ENCODE measurements at places on chromosomes 1 and 21.

DNA sequence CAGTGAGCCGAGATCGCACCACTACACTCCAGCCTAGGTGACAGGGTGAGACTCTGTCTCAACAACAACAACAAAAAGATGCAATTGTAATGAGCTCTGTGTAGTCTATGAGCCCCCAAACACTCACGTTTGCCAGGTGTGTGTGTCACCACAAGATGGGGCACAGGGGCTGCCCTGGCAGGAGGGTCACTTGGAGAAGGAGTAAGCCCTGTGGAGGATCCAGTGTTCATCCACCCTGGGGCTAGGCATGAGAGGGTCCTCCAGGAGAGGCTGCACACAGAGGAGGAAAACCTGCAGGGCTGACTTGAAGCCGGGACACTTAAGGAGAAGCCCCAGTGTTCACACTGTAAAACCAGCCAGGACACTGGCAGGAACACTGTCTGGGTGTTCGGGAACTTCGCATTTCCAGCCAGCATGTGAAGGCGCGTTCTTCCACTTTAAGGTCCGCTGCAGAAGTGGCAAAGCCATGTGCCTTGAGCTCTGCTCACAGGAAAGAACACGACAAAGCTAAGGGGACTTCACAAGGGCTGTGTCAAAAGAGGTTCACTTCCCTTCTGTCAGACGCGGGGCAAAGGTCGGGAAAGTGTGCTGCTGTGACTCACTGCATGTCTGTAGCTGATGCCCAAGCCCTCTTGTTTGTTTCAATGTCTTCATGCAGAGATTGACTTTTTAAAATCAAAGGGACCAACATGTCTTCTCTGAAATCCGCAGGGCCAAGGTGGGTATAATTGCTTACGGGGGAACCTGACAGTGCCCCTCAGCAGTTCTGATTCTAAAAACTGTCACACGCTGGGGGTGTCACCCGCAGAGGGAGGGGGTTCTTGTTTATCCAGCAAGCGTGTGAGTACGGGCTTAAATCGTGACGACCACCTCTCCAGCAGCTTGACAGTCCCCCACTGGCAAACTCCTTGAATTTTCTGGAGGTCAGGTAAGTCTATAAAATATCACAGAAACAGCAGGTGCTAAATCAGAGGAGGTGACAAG lies 102.8 kb downstream of the RIPK4 start:
- DNase-seq: no peak

DNA sequence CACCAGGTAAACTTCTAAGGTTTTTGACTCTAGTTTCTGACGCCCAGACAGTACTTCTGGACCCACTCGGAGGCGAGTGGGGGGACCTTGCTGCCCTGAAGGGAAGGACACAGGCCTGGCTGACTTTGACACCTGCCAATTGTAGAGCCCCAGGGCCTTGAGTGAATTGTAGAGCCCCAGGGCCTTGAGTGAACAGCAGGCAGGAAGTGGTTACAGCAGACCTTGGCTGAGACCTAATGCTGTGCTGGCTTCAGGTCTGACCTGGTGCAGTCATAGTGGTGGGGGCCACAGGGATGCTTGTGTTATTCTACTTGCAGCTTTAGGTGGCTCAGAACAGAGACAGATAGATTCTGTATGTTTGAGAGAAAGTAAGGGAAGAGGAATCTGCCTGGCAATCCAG lies 344.3 kb downstream of the DUSP10 start:
- no peak for DNase-seq

- DNase-seq: no peak
Observed at GRCh38 chr1:228360533-228361313, 45.9 kb downstream of the TRIM11 start.

- DNase-seq: peak; percentile 54
Observed at GRCh38 chr21:42107881-42108553, 36.9 kb downstream of the UMODL1 start.

DNA sequence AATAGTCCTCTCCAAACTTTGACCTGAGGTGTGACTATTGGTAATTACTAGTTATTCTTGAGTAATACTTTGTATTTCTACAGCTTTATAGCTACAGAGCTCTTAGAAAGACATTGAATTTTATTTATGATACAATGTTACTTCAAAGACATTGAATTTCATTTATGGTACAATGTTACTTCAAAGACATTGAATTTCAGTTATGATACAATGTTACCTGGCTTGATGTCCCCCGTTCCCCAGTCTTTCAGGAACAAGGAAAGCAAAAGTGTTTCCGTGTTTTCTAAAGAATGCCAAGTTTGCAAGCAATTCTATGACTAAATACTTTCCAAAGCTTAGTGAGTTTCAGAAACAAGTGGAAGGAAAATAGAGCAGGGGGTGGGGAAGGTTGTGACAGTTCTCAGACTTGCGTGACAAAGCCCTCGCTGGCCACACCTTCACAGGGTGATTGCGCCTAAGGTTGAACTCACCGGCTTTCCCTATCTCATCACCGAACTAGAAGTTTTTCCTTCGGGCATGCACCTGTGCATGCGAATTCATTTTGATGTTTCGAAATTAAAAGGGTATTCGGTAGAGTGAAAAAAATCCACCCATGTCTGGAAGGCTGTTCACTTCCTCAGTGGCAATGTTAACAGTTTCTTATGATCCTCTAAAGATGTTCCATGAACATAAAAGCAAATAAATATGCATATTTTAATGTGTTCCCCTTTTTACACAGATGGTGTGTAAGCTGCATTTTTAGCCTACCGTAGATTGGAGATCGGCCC lies 909 bp upstream of the PAXBP1 start:
- no peak for DNase-seq

DNA sequence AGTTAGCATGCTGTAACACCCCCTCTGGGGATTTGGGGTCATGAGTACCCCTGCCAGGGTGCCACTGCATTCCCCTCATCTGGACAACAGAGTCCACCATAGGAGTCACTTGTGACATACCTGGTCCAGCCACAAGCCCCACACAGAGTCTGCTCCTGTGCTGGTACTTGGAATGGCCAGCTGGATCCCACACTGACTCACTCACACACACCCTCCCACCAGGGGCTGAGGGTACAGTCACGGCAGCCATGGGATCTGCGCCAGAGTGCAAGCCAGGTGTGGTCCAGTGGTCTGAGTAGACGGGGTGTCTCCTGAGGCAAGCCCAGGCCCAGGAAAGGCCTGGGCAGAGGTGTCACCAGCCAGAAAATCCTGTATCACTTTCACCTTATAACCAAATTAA lies 67.7 kb downstream of the MRPL39 start:
- DNase-seq: no peak

- DNase-seq: peak; percentile 25
Observed at GRCh38 chr1:1116701-1117468, 996 bp upstream of the C1orf159 start.

DNA sequence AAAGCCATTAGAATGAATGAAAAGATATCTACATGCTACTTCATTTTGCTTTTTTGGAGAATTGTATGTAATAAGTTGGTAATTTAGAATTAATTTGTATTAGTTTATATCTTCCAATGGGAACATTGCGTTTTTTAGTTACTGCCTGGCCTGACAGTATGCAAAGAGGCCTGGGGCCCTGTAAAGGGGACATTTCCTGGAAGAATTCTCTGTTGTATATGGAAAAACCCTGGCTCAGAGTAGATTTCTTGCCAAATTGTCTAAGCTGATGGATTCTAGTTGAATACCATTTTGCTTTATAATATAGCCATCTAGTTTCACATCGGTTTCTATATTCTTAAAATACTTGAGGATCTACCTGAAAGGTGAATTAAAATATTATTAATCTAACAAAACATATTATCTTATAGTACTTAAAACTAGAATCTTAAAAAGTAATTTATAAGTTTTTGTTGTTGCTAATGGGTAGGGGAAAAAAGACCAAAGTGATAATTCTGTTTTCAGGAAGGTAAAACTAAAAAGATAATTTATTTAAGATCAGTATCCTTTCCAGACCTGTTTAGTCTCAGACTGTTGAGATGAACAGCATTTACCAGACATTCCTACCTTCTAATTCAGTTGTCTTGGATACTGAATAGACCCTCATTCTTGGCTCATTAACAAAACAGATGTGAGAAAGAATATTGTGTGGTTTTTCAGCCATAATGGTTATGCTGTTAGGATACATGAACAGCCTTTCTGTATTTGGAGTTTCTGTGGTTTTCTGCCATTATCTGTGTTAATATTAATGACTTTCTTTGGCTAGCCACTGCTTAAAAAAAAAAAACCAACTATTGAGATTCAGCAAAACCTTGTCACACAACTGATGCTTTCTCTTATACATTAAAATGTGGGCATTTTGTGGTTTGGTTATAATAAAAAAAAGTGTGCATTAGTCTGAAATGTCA lies 4.8 kb downstream of the AGO3 start:
- no peak for DNase-seq

All from T-cell (primary cell).